ENCODE measurements at places on chromosomes 6 and 20. TPM values are rescaled to one million over a fixed set of nuclear protein-coding genes. Genes with fewer than 3 reads are reported as not detected.

The RSPO3 gene
- total RNA-seq = 2.6 TPM

The BTNL2 gene
- not detected for total RNA-seq

The SLC22A7 gene
- total RNA-seq = not detected

The NRSN1 gene
- not detected for total RNA-seq

The FABP7 gene
- total RNA-seq = not detected

The FKBP1C gene
- 0.12 TPM for total RNA-seq

The BANF2 gene
- total RNA-seq = not detected

Measured in uterine smooth muscle cell (primary cell).